ENCODE measurements at places on chromosomes 16 and 17. TPM values are rescaled to one million over a fixed set of nuclear protein-coding genes. Genes with fewer than 3 reads are reported as not detected.

DNA sequence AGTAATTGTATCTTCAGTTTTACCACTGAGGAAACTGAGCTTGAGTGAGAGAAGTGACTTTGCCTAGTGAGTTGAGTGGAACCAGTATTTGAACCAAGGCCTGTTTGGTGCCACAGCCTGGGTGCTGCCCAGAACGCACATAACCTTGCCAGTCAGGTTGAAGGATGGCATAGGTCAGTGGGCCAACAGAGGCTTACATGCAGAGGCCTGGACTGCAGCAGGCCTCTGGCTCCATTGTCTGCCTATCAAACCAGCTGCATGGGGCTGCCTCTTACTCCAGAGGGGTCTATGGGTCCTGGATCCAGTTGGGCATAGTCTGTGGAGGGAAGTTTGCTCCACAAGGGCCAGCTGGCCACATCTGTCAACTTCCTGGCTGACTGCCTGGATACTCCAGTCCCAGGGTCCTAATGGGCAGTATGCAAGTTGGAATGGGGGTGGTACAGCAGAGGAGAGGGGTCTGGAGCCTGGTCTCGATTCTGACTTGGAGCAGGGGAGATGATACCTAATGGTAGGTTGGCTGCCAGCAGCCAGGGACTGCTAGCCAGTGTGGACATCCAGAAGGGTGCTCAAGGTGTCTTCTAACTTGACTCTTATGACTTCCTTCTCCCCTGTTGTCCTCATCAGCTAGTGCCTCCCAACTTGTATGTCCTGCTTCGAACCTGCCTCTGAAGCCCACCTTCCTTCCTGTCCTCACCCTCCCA, 11.1 kb upstream of the RNF112 start:
- no peak for DNase-seq

The DOC2B gene
- 70.0 TPM for polyA plus RNA-seq

DNA sequence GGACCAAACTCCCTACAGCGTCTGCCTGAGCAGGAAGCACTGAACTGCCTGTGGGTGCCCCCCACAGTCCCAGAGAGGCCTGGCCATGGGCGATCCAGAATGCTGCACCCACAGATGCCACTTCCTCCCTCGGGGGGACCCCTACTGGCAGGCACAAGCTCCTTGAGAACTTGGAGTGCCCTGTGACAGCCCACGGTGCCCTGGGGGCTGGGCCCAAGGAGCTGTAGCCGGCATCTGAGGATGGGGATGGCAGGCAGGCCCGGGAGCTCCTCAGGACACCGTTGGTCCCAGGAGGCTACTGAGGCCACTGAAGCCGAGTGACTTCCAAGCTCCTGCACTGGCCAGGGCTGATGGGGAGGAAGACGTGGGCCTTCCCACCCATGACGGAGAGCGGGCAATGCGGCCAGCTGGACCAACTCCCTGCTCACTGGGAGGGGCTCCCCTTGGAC, 15.1 kb upstream of the RASD1 start:
- DNase-seq, result no peak

DNA sequence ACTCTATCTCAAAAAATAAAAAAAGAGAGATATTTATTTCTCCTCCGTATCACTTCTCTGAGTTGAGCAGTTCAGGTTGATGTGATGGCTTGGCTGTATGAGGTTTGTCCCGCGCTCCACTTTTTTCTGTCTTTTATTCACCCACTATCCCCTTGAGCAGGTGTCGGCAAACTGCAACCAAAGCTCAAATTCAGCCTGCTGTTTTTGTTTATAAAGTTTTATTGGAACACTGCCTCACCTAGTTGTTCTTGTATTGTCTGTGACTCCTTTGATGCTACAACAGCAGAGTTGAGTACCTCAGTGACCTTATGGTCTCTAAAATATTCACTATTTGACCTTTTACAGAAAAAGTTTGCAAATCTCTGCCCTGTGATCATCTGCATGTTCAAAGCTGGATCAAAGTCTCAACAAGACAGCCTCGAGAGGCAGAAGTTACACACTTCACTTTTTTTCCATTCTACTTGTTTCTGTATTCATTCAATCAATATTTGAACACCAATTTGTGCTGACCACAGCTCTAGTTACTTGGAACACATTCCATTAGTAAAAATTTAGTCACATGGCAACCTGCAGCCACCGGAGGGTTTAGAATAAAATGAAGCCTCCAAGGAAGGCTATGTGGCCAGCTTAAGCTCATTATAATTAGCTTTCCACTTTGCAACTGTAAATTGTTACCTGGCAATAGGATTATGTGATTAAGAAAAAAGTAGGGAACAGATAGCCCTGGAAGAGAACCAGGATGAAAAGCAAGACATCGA, 945.8 kb downstream of the KCNJ2 start:
- DNase-seq, result no peak

DNA sequence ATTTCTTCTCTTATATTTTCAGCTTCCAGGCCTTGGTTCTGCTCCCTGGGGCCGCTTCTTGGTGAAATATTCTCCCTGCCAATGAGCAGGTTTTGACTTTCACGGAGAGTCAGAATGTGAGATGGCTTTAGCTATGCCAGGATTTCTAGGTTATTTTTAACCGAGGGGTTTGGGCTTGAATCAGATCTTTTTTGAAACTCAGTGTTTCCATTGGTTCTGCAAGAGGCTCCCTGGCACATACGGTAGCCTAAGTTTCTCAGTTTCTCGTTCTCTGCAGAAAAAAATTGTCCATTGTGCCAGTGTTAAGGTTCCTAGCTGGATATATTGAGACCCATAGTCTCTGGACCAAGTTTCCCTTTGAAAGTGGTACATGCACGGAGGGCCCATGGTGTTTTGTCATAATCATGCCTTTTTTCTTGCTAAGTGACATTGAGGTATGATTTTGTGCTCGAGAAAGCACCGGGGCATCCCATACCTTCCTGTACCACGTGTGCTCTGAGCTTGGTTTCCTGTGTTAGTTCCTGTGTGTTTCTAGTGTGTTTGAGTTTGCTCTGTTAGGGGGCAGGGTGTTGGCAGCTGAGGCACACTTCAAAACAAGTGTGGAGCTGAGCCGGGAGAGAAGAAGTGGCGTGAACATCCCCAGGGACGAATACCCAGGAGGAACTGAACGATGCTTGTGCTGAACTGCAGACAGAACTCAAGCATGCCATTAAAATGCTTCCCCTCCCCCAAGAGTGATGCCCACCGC, 127.2 kb downstream of the HS3ST3B1 start:
- DNase-seq, result no peak

DNA sequence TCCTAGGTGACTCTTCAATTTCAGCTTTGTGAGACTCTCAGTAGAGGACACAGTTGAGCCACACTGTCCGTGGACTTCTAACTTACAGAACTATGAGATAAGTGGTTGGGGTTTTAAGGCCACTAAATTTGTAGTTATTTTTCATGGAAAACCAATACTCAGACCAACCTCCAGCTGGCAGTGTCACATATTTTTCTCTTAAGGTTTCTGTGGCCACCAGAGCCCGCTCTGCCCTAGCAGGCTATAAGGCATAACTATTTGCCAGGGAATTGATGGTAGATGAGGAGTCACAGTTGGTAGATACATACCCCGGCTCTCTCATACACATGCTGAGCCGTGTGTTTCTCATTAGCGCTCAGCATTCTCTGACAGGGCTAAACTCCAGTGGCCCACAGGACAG, 336.8 kb upstream of the MON1B start:
- no peak for DNase-seq

The TBC1D3K gene
- polyA plus RNA-seq, result not detected

The GGT6 gene
- polyA plus RNA-seq, result 11.3 TPM

The CCL17 gene
- polyA plus RNA-seq, result 0.13 TPM

The TK1 gene
- 25.6 TPM for polyA plus RNA-seq

The GNGT2 gene
- polyA plus RNA-seq, result 1.9 TPM

DNA sequence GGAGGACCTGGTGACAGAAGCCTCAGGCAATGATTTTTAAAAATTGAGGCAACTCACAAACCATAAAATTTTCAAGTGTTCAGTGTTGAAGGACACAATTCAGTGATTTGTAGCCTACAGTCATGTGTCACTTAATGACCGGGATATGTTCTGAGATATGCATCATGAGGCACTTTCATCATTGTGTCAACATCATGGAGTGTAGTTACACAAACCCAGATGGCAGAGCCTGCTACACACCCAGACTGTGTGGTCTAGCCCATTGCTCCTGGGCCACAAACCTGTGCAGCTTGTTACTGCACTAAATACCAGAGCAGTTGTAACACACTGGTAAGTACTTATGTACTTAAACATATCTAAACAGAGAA, 1.6 kb downstream of the PRSS41 start:
- DNase-seq, result no peak

The MYCBPAP gene
- 1.9 TPM for polyA plus RNA-seq

DNA sequence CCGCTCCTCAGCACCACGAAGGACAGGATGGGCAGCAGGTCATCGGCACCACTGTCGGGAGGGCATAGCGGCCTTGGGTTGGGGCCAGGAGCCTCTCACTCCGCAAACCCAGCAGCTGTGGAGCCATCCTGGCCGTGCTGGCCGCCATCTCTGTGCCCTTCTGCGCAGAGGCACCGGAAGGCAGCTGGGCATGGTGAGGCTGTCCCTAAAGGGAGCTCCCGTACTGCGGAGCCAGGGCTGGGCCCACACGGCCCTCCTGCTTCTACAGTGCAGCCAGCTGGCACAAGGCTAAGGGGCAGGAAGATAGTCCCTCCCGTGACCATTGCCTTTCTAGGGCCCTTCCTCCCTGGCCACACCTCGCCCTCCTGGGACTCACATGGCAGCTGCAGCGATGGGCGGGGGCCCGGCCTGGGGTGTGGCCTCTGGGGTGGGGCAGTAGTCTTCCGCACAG, 7.0 kb upstream of the SPATA2L start:
- no peak for DNase-seq

The TBX6 gene
- 1.3 TPM for polyA plus RNA-seq

GRCh38 chr16:6548507-6548906, 784.1 kb upstream of the RBFOX1 start:
- DNase-seq, result no peak

DNA sequence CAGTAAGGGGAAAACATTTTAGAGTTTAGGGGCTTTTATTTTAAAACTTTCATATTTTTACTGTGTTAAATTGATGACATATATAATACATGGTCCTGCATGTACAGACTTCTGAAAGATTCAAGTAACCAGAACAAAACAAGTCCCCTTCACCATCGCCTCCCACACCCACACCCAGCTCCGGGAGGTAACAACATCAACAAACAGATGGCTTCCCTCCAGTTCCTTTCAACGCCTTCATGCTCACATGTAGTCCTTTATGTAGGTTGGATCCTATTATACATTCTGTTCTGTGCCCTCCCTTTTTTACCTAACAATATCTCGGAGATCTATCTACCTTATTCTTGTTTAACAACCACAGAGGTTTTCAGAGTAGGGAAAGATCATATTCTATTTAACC, 30.5 kb downstream of the GINS3 start:
- DNase-seq, result no peak

The FMNL1 gene
- 6.3 TPM for polyA plus RNA-seq

DNA sequence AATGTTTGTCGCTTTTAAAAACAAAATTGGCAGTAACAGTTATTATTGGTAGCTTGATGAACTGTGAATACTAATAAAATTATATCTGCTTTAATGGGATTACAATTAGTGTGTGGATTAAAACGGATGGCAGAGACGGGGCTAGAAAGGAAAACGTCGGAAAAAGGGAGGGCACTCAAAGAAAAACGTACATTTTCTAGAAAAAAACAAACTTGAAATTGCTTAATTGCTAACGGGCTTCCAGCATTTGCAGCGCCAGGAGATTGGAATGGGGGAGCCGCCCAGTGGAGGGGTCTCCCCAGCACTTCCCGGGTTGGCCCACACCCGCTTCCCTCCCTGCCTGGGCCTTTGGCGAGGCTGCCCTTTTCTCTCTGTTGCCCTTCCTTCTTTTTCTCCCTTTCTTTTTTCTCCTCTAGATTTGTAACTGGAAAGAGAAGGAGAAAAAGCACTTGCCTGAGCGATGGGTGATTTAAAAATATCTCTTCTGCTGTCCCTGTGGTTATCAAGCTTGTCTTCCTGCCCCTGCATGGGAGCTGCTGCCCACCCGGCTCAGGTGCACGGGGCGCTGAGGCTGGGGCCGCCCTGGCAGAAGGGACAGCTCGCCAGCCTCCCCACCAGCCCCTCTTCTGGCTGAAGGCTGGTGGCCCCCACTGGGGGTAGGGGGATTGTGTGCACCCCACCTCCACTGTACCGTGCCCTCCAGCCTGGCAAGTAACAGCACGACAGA, 5.9 kb downstream of the BAHCC1 start:
- DNase-seq, result no peak

GRCh38 chr16:23508589-23509440, 1.5 kb downstream of the GGA2 start:
- no peak for DNase-seq

GRCh38 chr16:30972872-30973271, 12.1 kb upstream of the HSD3B7 start:
- no peak for DNase-seq

Data from right renal pelvis (tissue), 4 donors.